ENCODE measurements at places on chromosomes 3 and 15.

- no peak for DNase-seq
Measured at GRCh38 chr15:89024418-89024817, 63.8 kb upstream of the ABHD2 start.

DNA sequence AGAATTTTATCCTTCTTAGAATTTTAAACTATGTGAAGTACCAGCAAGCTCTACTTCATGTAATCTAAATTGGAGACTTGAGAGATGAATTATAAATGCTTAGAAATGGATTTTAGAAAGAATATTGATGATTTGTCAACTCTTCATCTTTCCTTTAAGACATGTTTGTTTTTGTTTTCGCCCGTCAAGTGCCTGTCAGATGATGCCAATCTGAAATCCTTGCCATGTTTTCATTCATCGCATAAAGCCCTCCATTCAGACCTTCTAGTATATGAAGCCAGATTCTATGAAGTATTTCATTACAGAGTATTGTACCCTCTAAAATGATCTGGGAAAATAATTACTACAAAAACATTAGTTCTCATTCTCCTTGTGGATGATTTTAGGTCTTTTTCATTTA lies 223.2 kb upstream of the SOX2 start:
- DNase-seq, result no peak

DNA sequence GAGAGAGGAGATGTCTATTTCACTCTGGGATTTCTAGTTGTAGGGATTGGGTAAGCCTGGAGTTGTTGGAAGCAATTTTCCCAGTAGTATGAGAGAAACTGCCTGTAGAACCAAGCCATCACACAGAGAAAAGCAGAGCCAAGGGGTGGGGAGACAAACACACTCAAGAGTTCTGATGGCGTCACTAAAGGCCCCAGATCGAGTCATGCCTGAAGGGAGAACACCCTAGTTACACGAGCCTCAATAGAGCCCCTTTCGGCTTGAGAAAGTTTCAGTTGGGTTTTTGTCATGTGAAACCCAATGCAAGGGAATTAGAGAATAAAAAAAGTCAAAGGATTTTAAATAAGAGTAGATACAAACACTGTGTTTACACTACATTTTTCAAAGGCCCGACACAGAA lies 66.1 kb upstream of the PFN2 start:
- DNase-seq, result no peak

GRCh38 chr15:62899090-62899493 lies 143.5 kb upstream of the TPM1 start:
- DNase-seq, result no peak

- no peak for DNase-seq
Measured at GRCh38 chr15:49758856-49759255, 138.0 kb downstream of the DTWD1 start.

DNA sequence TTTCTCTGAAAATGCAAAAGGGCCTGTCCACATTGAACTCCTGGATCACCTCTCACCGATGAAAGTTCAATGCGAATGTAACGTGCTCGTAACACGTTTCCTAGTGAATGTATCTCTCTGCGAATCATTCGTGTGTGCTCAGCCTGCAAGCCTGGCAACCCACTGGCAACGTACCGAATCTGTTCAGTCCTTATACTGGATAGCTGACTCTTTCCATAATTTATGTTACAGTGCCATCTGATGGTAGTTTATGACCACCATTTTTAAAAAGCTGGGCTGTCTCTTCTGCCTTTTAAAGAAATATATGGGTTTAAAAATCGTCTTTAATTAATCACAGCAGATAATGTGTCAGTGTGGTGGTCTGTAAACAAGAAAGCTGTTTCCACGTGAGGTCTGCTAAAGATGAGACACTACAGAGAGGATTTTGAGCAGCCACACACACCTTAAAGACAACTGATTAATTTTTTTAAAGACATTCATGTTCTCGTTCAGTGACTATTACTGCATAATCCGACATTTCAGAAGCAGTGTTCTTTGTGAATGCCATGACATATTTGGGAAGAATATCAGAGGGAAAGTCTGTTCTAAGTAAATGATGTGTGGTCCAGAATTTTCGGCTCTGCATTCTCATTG lies 69.4 kb upstream of the FOXP1 start:
- peak; percentile 14 for DNase-seq

GRCh38 chr3:14810070-14810791 lies 8.5 kb upstream of the FGD5 start:
- no peak for DNase-seq

- DNase-seq, result no peak
Measured at GRCh38 chr3:132900481-132900880, 137.7 kb upstream of the TMEM108 start.

- no peak for DNase-seq
Measured at GRCh38 chr3:148408667-148409066, 289.0 kb upstream of the AGTR1 start.

DNA sequence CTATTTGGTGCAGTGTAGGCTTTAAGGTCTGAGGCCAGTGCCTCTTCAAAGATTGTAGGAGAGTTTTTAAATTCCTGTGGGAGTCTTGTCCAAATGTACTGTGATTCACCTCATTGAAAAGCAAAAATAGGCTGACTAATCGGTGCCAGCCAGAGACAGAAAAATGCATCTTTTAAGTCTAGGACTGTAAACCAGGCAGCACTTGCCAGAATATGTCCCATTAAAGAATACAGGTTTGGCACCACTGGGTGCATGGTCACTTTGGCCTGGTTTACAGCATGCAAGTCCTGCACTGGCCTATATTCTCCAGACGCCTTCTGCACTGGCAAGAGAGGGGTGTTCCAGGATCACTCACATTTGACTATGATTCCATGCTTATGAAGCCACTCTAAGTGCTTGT lies 20.3 kb upstream of the NOX5 start:
- DNase-seq, result no peak

DNA sequence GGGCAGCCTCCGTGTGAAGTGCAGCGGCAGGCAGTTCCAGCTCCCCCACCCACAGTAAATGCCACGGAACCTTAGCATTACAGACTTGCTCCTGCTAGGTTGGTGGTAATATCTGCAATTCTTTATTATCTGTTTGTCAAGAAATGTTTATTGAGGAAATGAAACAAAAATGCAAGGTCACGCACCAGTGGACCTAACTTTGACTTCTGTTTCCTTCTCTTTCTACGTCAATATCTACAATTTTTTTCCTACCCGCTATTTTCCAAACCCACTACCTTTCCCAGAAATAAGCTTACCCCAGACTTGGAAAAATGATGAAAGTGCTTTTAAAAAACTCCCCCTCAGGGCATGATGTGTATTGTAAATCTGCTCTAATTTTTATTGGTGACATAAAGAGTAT lies 18.9 kb downstream of the ILDR1 start:
- no peak for DNase-seq

GRCh38 chr3:149621218-149622005 lies 36.4 kb downstream of the WWTR1 start:
- DNase-seq, result no peak

DNA sequence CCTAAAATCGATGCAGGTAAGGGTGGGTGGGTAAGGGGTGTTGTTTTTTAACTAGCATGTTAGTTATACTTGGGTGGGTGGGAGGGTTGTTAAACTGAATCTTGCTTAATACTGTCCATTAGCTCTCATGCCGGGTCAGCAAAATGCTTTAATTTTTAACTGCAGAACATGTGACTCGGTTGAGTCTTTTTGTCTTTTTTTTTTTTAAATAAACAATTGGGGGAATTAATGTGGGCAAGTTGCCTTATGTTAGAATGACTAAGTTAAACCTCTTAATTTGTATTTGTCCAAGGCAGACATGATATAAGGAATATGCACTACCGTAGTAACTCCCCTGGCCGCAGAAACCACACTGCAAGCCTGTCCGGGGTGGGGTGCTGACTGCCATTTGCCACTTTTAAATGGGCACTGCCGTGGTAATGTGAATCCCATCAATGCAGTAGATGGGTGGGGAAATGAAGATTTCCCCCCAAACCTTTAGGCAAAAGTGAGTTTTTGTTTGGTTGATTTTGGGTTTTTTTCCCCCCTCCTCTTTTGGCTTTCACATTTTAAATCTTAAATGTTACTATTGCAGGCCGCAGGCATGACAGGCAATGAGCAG lies 54.3 kb upstream of the CCR4 start:
- DNase-seq, result no peak

- DNase-seq, result no peak
Measured at GRCh38 chr3:30438126-30438525, 168.3 kb upstream of the TGFBR2 start.

DNA sequence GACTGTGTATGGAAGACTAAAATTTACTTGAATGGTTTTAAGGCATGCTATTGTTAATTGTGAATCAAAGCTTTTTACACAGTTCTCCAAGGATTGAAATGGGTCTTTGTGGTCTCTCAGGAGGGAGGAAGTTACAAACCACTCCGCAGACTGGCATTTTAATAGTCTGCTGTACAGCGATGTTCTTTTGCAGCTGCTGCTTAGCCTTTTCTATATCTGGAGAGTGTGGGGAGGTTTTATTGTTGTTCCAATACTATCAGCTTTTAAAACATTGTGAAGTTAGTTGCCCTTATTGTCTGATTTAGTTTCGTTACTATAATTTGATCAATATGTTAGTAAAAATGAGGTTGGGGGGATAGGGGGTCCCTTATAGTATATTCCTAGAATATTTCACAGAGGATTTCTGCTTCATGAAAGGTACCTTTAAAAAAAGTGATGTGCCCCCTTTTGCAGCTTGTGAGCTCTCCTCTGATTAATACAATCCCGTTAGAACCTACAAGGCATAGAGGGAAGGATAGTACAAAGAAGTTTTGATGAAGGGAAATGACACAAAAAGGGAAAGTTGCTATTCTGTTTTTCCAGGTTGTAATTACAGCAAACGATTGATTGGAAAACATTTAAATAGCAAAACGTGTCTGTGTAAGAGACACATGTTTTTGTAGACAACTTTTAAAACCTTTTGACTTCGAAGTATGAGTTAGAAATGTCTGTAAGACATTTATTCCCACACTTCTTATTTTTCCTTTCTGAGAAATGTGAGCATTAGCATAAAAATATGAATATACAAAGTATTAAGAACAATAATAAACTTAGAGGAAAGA lies 158.3 kb upstream of the CGNL1 start:
- DNase-seq, result no peak

GRCh38 chr3:1446531-1446930 lies 353.7 kb downstream of the CNTN6 start:
- DNase-seq, result no peak
